Breast epithelium (tissue), 4 donors: ENCODE measurements at places on chromosomes 5 and 9. TPM values are rescaled to one million over a fixed set of nuclear protein-coding genes. Genes with fewer than 3 reads are reported as not detected.

The ADAMTS16 gene
- 0.33 TPM for total RNA-seq

The IRX1 gene
- 19.7 TPM for total RNA-seq

The EFNA5 gene
- 12.3 TPM for total RNA-seq

GRCh38 chr5:100828071-100828897, 74.8 kb downstream of the ST8SIA4 start:
- no peaks in the 10 kb centered on the region for H3K27me3 ChIP-seq
- H3K27ac ChIP-seq, result no peak overlapping the region
- no peaks in the 10 kb centered on the region for H3K36me3 ChIP-seq
- H3K4me3 ChIP-seq, result no peak overlapping the region
- no peaks in the 10 kb centered on the region for H3K4me1 ChIP-seq

- DNase-seq, result no peak
- no peaks in the 10 kb centered on the region for H3K27me3 ChIP-seq
- no peak overlapping the region for H3K27ac ChIP-seq
- no peaks in the 10 kb centered on the region for H3K4me1 ChIP-seq
These were observed 8.0 kb downstream of the PDCD1LG2 start for GRCh38 chr9:5518171-5518936.
